Activated CD8-positive, alpha-beta memory T cell treated with anti-CD3 and anti-CD28 coated beads for 1 hour (primary cell): ENCODE measurements at places on chromosomes 3 and 15.

- no peak for DNase-seq
These were observed 13.1 kb upstream of the SKOR1 start for GRCh38 chr15:67812241-67812644.

GRCh38 chr15:61524545-61524944 lies 295.4 kb upstream of the RORA start:
- no peak for DNase-seq

- no peak for DNase-seq
These were observed 44.6 kb upstream of the VILL start for GRCh38 chr3:37945807-37946530.

- no peak for DNase-seq
These were observed at the start of gene PLCD1 for GRCh38 chr3:38029400-38030125. Gene PLCD1 (minus strand): TSS chr3:38029642. CDS start chr3:38029539, 103 bp downstream.

GRCh38 chr15:69035205-69035917 lies 20.9 kb downstream of the NOX5 start:
- no peak for DNase-seq

GRCh38 chr15:57591822-57592367 lies at the start of gene MYZAP:
Gene MYZAP (plus strand): TSS chr15:57591904. CDS start chr15:57592035, 131 bp downstream.
- no peak for DNase-seq

DNA sequence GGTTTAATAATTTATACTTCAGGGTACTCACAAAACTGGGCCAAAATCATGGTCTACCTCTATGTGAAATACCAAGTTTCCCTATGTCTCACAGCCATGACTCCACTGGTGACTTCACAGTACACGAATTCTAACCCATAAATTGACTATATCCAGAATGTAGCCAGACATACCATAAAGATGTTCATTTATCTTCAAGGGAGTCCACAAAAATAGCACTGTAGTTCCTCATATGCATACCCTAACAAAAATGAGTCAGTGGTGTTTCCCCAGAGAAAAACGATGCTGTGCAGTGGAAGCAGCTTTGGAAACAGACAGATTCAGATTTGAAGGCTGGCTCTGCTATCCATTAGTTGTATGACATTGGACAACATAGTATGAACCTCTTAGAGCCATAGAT lies 438.8 kb downstream of the FHIT start:
- no peak for DNase-seq

DNA sequence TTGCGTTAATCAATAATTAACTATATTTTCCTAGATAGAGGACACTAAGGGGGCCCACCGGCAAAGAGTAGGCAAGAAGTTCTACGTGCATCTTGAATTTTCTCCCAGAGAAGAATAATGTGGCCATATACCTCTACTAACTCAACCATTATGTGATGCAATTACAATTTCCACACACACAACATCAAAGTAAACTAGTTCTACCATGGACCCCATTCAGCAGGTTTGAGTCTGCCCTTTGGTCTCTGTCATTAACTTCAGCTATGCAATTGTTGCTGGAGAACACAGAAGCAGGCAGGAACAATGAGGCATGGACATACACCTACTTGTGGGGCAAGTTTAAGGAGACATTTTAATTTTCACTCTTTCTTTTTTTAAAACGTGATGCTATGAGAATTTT lies 705.9 kb downstream of the PDCD6IP start:
- no peak for DNase-seq

GRCh38 chr3:32757618-32758374 lies 60.0 kb upstream of the TRIM71 start:
- no peak for DNase-seq

- no peak for DNase-seq
These were observed 7.5 kb upstream of the DNAAF4 start for GRCh38 chr15:55515491-55515890.

- no peak for DNase-seq
These were observed 417.4 kb upstream of the NAALADL2 start for GRCh38 chr3:174441588-174442301.

DNA sequence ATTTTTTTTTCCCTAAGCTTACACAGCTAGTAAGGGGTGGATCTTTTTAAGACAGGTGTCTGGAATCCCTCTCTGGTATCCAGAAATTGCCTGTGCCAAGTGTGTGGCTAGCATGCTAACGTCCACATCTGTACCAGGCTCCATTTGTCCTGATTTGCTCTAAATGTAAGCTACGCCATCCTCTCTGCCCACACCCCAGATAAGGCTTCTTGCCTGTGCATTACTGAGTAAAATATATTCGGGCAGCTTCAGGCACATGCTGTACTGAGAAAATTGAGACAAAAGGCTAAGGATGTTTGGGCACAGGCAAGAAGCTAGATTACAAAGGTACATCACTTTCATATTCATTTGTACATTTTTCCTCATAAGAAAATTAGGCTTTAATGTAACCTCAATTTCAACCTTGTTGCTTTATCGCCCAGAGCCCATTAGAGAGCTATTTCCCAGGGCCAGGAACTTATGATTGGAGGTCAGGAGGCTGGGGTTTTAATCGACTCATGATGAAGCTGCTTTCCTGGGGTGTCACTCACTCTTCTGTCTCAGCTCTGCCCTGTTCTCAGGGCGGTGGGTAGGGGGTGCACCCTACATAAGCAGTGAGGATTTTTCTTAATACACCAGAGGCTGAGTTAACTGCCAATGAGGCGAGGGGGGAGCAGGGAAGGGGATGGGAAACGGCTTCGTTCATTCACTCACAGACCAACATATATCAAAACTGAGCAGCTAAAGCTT lies 106.3 kb downstream of the RORA start:
- no peak for DNase-seq

- DNase-seq: no peak
These were observed 542.6 kb downstream of the ZBBX start for GRCh38 chr3:166837535-166837934.

DNA sequence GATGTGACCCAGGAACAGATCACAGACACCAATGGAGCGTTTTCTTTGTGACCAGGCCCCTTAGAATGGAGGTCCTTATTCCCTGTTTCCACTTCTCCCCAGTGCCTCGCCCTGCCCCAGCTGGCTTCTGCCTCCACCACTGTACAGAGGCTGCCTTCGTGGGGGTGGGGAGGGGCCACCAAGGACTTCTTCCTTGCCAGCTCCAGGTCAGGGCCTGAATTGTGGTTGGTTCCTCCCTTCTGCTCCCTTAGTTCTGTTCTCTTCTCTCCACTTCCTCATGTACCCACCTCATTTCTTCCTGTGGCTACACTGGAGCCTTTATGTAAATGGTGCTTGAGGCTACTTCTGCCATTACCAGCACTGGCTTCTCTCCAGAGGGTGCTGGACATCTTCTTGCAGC lies 16.4 kb downstream of the TGM4 start:
- DNase-seq: no peak

GRCh38 chr3:68866157-68866556 lies 66.2 kb downstream of the TAFA4 start:
- no peak for DNase-seq

DNA sequence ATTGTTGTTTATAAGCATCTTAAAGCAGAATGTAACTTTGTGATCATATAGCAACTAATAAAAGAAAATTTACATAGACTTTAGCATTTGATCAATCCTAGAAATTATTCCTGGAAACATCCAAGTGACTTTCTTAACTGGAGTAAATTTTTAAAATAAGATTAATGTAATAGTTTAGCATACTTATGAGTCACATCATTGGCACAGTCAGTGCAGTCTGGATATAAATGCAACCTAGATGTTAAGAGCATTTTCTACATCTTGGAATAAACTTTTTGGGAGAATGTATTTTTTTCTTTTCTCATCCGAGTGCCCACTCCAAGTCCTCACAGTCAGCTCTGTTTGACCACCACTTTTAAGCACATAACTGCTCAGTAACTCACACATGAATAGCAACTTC lies 324.6 kb upstream of the PLSCR5 start:
- DNase-seq: no peak

DNA sequence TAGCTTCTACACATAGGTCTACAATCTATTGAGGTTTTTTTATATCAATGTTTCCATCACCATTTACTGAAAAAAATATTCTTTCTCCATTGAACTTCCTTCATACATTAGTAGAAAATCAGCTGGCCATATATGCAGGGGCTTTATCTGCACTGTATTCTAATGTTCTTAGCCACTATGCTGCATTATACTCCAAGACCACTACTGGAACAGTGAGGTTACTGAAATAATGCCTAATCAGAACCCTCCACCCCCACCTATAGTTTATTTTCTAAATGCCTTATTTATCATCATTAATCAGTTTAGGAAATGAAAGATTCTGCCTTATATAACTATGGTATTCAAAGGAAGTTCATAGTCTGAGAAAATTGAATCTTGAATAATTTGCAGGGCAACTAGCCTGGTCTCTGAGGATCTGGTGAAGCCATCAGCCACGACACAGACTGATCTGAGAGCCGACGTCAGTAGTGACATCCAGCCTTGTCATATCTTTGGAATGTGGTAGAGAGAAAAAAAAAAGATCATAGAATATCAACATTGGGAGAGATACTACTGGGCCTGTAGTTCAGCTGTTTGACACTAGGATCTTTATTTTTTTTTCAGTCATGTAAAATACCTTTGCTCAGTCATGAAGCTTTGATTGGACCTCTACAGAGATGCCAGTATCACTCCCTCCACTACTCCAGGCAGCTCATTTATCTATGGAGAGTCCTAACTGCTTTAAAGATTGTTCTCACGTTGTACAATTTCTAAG lies 66.6 kb downstream of the P3H2 start:
- DNase-seq: no peak

DNA sequence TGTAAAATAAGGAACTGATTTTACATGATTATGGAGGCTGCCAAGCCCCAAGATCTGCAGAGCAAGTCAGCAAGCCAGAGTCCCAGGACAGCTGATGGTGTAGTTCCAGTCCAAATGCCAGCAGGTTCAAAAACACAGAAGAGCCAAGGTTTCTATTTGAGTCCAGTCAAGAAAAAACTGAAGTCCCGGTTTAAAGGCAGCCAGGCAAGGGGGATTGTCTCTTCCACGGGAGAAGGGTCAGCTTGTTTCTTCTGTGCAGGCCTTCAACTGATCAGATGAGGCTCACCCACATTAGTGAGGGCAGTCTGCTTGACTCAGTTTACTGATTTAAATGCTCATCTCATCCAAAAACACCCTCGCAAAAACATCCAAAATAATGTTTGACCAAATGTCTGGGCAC lies 246.2 kb downstream of the PLCL2 start:
- DNase-seq: no peak

DNA sequence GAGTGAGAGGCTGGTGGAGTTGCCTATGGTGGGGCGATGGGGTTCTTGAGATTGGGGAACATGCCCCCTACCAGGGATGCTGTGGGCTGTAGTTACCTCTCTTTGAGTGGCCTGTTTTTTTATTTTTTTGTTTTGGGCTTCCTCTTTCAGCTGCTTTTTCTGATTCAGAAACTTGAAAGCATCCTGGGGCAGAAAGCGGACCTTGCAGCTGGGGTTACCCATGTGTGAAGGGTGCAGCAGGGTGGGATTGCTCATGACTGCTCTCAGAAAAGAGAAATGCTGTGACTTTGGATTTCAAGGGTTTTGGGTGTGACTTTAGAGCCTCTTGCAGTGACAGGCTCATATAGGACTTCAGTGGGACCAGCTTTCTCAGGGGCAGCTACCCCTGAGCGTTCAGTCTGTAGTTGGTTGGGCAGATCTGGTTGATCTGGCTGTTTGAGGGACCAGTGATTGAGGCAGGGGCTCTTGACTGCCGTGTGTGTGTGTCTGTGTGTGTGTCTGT lies 1.8 kb downstream of the LIMD1 start:
- DNase-seq: no peak

GRCh38 chr3:86333636-86334035 lies 657.3 kb downstream of the VGLL3 start:
- no peak for DNase-seq

- no peak for DNase-seq
These were observed 12.6 kb downstream of the FAM107A start for GRCh38 chr3:58564456-58565160.

DNA sequence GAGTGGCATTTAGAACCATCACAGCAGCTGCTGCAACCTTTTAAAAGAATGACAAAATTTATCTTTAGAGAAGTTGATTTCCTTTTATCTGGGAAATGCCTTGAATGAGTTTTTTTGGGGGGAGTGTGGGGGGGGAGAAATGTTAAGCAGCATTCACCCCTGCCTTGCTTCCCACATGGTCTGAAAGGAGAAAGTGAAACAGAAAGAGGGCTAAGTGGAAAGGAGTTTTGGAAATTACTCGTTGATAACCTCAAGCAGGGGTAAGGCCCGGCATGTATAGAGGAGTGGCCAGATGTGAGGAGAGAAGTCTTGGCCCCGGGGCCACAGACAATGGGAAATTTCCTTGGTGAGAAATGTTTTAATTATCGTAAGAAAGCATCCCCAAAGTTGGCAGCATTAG lies 23.5 kb downstream of the B3GALNT1 start:
- DNase-seq: no peak

DNA sequence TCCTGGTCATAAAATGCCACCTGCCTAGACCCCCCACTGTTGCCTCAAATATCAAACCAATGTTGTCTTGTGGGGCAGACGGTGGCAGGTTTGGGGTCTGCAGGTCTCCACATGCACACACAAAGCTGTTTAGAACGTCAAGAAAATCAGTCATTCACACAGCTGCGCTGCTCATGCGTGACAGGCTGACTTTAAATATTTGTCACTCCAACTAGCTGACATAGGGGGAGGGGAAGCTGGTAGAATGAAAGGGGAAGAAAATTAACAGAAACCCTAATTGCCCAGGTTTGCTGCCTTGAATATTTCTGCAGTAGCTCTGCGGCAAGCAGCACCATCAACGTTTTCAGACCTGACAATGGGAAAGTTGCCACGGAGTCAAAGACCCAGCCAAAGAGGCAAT lies 201.8 kb downstream of the ABHD5 start:
- DNase-seq: no peak

DNA sequence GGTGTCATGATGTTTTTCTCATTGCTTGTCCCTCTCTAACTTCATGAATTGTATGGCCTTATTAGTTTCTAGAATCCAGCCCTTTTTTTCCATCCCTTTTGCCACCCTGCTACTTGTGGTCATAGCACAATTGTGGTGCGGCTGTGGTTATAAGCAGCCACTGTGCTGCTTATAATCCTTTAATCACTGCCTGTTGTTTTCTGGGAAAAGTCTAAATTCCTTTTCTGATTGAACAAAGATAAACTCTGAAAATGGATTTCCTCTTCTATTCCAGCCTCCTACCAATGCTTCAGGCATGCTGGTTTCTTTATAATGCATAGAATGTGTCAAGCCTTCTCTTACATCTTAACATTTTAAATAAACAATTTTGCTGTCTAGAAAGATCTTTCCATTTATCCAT lies 319.5 kb downstream of the C3orf38 start:
- DNase-seq: no peak
